ENCODE measurements at places on chromosomes 13 and 19.
A peak's percentile ranks its signal among the peaks of the same experiment; 100 is the strongest.

GRCh38 chr13:77184455-77184854 lies 142.4 kb downstream of the MYCBP2 start:
- no peak for DNase-seq

DNA sequence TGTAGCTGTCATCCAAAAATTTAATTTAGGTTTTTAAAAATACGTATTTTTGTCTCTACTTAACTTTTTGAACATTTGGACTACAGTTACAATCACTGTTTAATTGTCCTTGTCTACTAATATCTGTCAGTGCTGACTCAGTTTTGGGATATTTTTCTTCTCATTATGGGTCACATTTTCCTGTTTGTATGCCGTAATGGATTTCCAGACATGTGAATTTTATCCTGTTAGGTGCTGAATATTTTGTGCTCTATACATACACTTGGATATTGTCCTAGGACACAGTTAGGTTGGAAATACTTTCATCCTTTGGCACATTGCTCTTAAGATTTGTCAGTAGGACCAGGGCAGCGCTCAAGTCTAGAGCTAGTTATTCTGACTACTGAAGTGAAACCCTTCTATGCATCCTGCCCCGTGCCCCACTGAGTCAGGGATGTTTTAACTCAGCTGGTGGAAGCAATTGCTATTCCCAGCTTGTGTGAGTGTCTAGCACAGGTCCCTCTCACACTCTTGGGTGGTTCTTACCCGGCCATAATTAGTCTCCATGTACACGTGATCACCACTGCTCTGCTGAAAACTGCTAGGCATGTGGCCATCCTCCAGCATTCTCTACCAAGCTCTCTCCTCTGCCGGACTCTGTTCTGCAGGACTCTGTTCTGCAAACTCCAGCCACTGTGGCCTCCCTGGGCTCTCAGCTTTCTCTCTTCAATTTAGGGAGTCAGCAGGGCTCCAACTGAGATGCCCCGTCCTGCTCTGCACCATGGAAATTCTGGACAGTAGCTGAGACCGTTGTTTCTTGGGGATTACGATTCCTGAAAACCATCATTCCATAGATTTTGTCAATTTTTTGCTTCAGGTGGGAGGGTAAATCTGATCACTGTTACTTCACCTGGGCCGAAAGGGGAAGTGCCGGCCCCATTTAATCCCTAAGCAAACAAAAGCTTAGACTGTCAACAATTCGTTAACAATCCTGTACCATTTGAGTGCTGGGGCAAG lies 11.1 kb downstream of the PROZ start:
- no peak for DNase-seq

DNA sequence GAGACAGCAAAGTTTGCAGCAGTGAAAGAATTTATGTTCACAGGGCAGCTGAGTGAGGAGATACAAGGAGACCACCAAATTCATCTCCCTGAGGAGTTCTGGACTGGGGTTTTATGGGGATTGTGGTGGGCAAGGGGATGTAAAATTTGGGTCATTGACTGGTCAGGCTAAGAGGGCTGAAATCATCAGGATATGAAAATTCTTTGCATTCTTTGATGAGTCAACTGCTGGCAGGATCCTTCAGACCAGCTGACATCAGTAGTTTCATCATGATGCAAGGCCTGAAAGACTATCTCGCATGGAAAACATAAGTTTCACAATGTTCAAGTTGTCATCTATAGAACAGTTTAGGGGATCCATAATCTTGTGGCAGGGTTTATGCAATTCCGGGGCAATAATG lies 869.5 kb upstream of the PCDH9 start:
- peak; percentile 72 for DNase-seq

DNA sequence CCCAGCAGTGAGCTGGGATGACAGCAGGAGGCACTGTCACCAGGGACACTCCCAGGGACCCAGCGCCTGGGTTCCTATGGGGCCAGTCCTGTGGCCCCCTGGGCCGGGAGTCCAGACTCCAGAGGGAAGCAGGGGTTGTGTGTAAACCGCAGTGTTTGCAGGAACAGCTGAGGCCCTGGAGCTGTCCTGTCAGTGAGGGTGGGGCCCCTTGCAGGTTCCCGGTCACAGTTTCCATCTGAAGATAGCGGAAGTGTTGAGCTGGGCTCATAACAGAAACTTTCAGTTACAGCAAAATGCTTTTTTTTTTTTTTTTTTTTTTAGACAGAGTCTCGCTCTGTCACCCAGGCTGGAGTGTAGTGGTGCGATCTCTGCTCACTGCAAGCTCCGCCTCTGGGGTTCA lies 17.7 kb upstream of the CSNK1G2 start:
- no peak for DNase-seq

GRCh38 chr19:20664901-20665781 lies 3.8 kb upstream of the ZNF626 start:
- no peak for DNase-seq

- DNase-seq: peak; percentile 14
These were observed 599.7 kb upstream of the SLITRK1 start for GRCh38 chr13:84481958-84482357.

- no peak for DNase-seq
These were observed 1397.0 kb downstream of the UQCRFS1 start for GRCh38 chr19:27815985-27816384.

GRCh38 chr19:23823952-23824389 lies 65.3 kb upstream of the ZNF681 start:
- peak; percentile 81 for DNase-seq

DNA sequence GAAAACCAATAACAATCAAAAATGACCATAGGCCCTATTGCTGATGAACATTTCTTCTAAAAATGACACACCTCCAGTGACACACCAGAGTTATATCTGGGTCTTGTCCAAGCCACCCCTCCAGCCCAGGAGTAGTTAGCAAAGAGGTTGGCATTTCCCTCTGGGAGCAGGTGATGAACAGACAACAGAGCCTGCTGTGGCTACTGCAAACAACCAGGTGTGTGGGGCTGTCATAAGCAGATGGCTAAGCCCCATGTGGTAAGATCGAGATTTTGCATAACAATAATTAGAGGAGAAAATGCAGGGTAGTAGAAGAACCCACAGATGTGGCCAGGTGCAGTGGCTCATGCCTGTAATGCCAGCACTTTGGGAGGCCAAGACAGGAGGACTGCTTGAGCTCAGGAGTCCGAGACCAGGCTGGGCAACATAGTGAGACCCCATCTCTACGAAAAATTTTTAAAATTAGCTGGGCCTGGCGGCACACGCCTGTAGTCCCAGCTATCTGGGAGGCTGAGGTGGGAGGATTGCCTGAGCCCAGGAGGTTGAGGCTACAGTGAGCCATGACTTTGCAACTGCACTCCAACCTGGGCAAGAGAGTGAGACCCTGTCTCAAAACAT lies 5.0 kb downstream of the XRCC1 start:
- DNase-seq: no peak

GRCh38 chr13:30037306-30037705 lies 186.9 kb upstream of the UBL3 start:
- no peak for DNase-seq

DNA sequence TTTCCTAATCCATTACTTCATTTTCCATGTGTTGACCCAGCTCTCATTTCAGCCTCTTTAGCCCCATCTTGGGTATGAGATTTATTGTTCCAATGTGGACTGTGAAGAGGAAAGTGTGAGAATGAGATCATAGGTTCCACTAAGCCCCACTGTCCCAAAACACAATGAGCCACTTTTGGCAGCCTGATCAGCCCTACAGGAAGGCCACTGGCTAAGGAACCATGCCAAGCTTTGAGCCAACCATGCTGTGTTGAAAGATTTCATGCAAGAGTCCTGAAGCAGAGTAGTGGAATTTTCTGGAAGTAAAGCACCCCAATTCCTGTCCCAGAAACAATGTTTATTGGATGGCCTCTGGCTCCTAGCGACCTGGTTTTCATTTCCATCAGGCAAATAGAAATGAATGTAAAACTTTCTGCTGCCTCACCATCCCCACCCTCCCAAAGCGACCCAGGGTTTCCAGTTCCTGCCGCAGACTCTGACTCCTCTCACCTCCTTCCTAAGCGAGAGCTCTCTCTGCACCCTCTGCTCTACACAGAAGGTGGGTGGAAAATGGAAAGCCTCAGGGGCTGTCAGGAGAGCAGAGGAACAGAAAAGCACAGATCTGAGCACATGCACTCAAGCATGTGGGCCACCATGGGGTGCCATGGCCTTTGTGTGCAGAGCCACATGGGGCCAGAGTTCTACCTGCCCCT lies 73.1 kb downstream of the KCTD12 start:
- DNase-seq: no peak

GRCh38 chr13:20442375-20442774 lies 83.3 kb downstream of the CRYL1 start:
- DNase-seq: no peak

- no peak for DNase-seq
These were observed 816 bp downstream of the CCNP start for GRCh38 chr19:40225440-40226305.

DNA sequence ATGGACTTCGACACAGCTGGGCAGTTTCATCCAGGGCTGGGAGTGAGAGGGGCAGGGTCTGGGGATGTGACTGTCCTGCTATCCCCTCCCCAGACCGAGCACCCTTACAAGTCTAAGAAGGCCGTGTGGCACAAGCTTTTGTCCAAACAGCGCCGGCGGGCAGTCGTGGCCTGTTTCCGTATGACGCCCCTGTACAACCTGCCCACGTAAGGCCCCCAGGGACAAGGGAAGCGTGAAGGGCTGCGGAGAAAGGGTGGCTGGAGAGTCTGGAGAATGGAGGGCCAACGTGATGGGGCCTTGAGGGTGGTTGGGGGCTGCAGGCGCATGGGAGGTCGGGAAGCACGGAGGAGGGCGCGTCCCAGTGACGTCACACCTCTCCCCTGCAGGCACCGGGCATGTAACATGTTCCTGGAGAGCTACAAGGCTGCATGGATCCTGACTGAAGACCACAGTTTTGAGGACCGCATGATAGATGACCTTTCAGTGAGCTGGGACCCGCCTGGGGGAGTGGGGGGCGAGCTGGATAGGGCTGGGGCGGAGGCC lies 89.5 kb downstream of the MAP4K1 start:
- DNase-seq: no peak

DNA sequence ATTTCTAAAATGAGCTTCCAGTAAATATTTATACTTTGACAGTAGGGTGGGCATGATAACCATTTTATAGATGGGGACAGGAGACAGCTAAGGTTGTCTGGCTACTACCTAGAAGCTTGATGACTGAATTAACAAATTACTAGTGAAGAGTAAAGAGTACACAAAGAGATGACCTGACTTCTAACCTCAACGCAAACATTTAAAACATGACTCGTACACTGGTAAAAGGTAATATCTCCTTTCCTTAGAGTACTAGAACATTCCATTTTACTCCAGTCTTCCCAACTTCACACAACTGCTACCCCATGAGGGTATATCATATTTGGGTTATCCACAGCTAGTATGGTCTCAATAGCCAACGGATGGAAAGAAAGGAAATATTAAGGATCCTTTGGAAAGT lies 258.9 kb downstream of the FOXO1 start:
- no peak for DNase-seq

DNA sequence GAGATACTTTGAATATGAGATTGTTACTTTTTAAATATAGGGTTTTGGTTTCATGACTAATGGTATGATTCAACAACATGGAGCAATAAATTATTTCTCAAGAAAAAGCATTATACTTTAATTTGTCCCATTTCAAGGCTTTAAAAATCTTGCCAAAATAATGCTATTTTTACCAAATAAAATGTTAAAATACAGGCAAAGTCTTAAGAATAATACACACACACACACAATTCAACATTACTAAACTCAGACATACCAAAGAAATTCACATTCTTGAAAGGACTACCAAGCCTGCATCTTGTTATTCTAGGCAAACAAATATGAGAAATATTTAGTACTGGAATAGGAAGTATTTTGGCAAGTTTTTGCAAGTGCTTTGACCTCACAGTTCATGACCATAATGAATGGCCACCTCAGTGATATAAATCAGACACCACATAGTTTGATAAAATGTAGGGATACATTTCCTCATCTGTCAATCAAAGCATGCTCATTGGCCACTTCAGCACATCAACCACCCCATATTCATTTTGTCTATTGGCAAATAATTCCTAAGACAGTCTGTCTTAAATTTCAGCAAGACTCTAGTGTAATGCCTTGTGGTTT lies 107.2 kb downstream of the NALCN start:
- no peak for DNase-seq

DNA sequence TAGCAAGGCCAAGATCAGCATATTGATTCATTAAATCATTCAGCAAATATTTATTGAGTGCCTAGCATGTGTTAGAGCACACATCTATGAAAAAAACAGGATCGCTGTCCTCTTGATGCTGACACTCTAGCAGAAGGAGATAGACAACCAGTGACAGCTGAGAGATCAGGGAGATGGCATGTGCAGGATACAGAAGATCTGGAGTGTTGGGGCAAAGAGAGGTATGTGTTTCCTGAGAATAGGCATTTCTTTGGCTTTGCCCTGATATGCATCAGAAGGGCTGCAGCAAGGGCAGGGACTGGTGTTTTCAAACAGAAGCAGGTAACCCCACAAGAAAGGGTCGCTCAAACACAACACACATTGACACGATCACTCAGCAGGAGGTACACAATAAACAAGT lies 423.4 kb downstream of the FOXO1 start:
- DNase-seq: no peak

GRCh38 chr13:44969551-44970484 lies 19.5 kb downstream of the NUFIP1 start:
- DNase-seq: peak; percentile 79

- no peak for DNase-seq
These were observed 11.4 kb downstream of the RASA3 start for GRCh38 chr13:114121031-114121430.

GRCh38 chr13:85434927-85435326 lies 364.3 kb downstream of the SLITRK6 start:
- no peak for DNase-seq

GRCh38 chr19:49442354-49442753 lies 1.0 kb upstream of the SLC17A7 start:
- DNase-seq: no peak

Measured in RKO (cell line).